ENCODE measurements at places on chromosomes 12 and 14. TPM values are rescaled to one million over a fixed set of nuclear protein-coding genes. Genes with fewer than 3 reads are reported as not detected.

The LUM gene
- total RNA-seq = not detected

The LRRC9 gene
- total RNA-seq = 2.6 TPM

The ENDOU gene
- not detected for total RNA-seq

The TMEM120B gene
- 30.4 TPM for total RNA-seq

The ST8SIA1 gene
- 5.1 TPM for total RNA-seq

The MYH7 gene
- total RNA-seq = not detected

The RNASE7 gene
- not detected for total RNA-seq

The SDR9C7 gene
- total RNA-seq = not detected

The OTX2 gene
- 21.2 TPM for total RNA-seq

The JDP2 gene
- 46.4 TPM for total RNA-seq

The HOXC12 gene
- total RNA-seq = not detected

The CTSG gene
- total RNA-seq = not detected

The GARIN6 gene
- not detected for total RNA-seq

The ACVRL1 gene
- total RNA-seq = 0.62 TPM

The CCDC177 gene
- 1.7 TPM for total RNA-seq

The CD4 gene
- 2.2 TPM for total RNA-seq

The REP15 gene
- total RNA-seq = 0.66 TPM

The KRT79 gene
- total RNA-seq = 0.21 TPM

The SLC6A15 gene
- 22.9 TPM for total RNA-seq

The DIO2 gene
- 0.17 TPM for total RNA-seq

The AACS gene
- total RNA-seq = 64.5 TPM

Data from GM23338 (cell line).